ENCODE measurements at places on chromosomes 5 and 9. TPM values are rescaled to one million over a fixed set of nuclear protein-coding genes. Genes with fewer than 3 reads are reported as not detected.

GRCh38 chr5:33336891-33337636 is 103.7 kb upstream of the TARS1 start:
- DNase-seq: no peak

DNA sequence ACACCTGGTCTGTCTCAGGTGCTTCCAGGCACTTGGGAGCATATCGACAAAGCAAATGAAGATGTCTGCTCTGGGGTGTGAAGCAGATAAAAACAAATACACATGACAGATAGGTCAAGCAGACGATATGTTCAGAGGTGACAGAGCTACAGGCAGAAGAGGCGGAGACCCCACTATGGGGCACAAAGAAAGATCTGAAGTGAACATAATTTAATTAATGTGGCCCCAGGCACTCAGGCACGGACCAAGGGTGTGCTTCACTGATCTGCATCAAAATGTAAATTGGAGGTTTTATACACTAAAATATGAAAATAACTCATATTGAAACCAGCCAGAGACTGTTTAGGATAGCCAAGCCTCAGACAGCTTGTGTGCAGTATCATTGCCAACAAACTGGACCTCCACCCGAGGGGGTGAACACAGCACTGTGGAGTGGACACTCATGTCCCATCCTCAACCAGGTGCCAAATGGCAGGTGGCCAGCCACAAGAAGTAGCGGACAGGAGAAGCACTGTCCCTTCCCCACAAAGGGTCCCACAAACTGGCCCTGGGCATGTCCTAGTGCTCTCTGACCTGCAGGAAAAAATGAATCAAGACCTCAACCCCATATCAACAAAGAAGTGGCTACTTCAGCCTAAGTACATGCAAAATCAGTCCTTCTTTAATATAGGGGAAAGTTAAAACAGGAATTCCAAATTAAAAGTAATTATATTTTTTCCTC is 29.2 kb downstream of the ROR2 start:
- DNase-seq: no peak

DNA sequence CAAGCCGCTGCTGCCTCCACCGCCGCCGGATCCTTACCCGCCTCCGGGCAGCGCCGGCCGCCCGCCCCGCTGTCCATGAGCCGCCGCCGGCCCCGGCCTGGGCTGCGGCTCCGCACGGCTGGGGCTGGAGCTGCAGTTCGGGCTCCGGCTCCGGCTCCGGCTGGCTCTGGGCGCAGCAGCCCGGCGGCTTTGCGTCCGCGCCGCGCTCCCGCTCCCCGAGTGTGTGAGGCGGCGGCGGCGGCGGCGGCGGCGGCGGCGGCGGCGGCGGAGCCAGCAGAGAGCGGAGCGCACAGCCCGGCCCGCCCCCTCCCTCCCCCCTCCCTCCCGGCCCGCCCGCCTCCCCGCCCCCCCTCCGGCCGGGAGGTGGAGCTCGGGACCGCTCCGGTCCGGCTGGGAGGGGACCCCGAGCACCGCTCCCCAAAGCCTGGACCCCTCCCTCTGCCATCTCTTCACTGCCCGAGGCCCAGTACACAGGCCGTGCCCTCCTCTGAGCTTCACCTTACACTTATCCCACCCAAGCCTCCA is at the start of gene PCDH1:
TSS of gene PCDH1 (minus strand) at position 225 of the 525 bp plus-strand sequence. CDS start at position 77, 148 bp downstream.
- DNase-seq: no peak

DNA sequence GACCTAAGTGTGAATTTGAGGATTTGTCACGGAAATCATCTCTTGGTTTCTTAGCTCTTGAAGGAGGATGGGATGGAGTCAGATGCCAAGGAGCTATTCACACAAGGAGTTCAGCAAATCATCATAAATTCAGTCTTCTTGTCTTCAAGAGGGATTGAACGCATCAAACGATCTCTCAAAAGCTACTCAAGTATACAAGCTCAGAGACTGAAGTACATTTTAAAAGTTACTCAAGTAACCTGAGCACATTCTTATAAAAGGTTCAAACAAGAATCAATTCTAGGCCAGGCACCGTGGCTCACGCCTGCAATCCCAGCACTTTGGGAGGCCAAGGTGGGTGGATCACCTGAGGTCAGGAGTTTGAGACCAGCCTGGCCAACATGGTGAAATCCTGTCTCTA is 21.1 kb upstream of the GOLPH3 start:
- peak; percentile 8 for DNase-seq

DNA sequence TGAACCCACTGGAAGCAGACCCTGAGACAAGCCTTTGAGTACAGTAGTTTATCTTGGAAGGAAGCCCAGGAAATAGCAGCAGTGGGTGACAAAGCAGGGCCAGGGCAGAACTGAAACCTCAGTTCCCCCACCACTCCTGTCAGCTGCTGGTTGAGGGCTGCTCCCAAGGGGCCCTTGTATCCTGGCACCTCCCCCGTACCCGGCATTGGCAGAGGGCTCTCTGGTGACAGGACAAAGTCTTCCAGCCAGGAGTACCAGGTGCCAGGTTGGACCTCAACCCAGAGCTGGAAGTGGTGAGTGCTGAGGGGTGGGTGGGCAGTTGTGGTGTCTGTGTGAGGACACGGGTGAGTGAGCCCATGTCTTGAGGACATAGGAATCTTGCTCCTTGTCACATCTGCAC is 123.3 kb downstream of the PHF2 start:
- no peak for DNase-seq

The SCAI gene
- 9.4 TPM for total RNA-seq

DNA sequence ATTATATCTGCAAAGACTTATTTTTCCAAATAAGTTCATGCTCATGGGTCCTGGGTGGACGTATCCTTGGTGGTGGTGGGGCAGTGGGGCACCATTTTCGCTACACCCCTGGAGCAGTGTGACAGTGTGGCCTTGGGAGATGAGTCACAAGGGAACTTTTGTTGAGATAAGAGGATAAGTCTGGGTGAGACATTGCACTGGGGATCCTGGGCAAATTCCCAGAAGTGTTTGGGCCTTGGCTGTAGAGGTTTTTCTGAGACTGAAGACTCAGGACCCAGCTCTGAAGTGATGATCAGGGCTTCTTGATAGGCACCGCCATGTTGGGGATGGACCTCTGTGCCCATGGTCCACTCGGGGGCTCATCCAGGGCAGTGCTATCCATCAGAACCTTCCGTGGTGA is 149.4 kb downstream of the MACROH2A1 start:
- peak; percentile 31 for DNase-seq

- DNase-seq: no peak
These were observed 504.8 kb upstream of the SGCD start for GRCh38 chr5:155822177-155822576.

- DNase-seq: no peak
These were observed 28.4 kb downstream of the HSDL2 start for GRCh38 chr9:112408275-112408674.

- DNase-seq: no peak
These were observed 219.3 kb upstream of the TRIM32 start for GRCh38 chr9:116467740-116468351.

DNA sequence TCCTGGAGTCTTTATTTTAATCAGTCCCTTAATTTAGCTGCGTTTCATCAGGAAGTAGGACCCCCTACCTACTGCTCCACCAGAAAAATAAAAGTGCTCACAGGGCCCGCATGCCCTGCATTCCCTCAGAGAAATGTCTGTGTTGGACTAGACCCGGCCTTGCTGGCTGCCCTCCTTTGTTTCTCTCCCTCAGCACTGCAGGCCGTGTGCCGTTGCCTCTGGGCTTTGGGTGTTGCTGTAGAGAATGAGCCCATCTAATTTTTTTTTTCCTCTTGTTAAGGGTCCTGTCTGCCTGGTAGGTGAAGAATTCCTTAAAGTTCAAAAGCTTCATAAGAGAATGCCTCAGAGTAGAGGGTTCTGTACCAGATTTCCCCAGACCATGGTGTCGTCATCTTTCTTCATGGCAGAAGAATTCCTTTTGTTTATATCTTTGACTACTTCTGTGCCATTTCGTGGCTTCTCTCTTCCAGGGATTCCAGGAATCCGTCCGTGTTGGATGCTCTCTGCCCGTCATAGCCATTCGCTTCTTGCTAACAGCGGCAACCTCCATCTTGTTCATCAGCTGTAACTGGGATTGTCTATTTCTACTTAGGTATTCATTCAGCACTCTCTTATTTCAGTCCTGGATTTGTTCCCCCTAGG is 49.8 kb upstream of the ANGPTL2 start:
- peak; percentile 5 for DNase-seq

DNA sequence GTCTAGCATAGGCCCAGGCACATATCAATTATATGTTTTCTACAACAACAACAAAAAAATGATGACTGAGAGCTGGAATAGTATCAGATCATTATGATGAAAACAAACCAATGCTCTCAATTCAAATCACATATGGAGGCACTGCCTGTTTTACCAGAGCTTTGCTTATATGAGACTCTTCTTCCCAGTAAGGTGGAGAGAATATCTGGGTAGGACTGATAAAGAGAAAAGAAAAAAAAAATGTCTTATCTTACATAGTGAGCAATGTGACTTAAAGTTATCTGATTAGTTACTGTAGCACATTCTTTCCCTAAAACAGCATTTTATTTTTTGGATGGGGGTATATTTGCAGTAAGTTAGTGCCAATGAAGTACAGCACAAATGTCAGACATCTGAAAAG is 154.8 kb downstream of the RAB3C start:
- no peak for DNase-seq

DNA sequence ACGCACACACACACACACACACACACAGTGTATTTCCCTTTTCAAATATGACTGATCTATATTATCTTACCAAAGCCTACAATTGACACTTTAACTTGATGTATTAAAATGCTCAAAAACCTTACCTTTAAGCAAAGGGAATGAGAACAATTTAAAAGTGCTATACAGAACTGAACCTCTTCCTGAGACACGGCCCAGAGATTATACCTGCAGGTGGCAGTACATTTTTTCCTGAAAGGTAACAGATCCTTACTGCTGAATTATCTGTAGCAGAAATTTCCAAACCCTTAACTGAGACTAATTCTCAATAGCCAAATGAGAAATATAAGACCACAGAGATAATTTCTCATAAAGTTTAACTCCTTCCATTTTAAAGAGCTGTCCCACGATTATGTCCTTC is 91.1 kb downstream of the MYO10 start:
- DNase-seq: no peak

DNA sequence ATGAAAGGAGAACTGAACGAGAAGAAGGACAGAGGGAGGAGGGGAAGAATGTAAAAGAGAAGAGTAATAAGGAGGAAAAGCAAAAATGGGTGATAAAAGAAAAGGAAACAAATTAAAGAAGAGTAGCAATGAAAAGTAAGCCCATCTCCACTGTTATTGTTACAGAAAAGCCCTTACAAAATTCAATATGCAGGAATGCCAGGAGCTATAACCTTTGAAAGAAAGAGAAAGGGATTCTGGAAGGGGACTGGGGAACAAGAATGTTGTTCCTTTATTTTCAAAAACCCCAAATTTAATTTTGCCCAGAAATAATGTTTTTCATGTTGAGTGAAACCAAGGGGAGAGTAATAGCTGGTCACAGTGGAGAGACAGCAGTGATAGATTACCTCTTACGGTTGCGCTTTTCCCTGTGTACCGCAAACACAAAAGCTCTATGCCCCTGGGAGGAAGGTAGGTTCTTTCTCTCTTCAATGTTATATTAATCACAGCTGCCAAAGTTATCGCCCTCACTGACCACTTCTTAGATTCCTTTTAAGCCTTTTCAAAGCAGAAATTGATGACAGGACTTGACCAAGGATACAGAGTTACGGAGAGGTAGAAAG is 86.7 kb downstream of the BRINP1 start:
- DNase-seq: no peak

The GCNT1 gene
- 25.0 TPM for total RNA-seq

DNA sequence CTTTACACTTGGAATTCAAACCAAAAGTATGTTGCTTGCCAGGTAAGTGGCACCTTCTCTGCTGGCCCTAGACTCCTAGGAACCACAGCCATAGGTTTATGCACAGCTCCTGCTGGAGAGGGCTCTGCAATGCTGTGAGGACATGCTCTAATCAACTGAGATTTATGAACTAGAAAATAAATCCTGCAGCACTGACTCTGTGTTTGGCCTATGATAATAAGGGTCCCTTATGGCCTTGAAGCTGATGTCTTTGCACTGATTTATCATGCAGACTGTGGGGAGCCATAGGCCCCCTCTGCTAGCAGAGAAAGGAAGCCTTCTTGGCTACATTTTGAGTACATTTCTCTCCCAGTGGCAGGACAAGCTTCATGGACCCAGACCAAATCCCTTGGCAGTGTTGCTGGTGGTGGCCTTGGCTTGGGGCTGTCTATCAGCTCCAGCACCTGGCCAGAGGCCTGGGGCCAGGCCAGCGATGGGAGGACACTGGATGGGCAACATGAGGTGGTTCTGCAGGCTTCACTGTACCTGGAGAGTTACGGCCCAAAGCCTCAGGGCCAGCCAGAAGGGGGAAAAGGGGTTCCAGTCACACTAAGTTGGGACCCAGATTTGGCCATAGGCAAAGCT is 178.0 kb downstream of the SEMA6A start:
- DNase-seq: no peak

DNA sequence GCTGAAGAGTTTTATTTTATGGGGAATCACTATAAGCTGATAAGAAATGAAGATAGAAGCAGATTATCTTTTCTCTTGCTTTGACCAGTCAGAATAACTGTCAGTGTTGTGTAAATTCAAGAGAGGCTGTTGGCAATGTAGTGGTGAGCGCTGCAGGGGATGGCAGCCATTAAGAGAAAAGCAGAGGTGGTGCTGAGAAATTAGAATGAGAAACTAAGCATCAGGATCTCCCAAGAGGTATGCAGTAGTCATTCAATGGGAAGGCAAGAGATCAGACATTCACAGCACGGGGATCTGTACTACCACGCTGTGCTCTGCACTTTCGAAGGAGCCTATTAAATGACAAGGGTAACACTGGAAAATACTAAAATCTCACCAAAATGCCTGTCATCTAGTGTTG is 768.5 kb upstream of the ACO1 start:
- no peak for DNase-seq

- DNase-seq: no peak
These were observed 19.0 kb downstream of the ADGRD2 start for GRCh38 chr9:124469011-124469832.

DNA sequence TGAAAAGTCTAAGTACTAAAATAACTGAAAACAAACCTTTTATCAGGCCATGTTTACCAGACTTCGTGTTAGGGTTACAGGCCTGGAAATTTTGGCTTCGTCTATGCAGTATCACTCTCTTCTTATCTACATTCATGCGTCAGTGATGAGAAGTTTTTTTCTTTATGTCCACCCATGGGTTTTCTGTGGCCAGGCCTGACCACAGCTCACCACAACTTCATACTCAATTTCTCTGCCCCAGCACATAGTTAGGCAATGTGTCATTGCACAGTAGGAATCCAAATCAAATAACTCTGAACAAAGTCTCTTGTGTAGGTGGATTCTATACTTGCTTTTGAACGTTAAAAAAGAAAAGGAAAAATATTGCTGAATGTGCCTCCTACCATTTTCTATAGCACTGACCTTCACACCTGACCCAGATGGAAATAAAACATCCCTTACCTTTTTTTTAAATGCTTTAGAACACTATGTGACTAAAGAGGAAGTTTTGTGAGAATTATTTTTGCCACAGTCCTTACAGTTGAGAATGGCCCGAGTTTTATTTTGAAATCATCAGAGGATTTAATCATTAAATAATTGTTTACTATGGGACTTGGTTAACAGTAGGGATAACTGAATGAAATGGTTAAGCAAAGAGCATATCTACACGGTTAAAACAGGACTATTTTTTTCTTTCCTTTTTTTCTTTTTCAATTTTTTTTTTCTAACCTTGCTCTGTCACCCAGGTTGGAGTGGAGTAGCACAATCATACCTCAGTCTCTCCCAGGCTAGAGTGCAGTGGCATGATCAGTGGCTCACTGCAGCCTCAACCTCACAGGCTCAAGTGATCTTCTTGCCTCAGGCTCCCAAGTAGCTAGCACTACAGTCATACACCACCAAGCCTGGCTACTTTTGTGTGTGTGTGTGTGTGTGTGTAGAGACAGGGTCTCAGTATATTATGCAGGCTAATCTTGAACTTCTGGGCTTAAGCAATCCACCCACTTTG is 1247.0 kb upstream of the ACO1 start:
- DNase-seq: no peak

- DNase-seq: peak; percentile 16
These were observed 15.3 kb downstream of the HSPA9 start for GRCh38 chr5:138559937-138560336.
